ENCODE measurements at places on chromosomes 3 and 15.
A peak's percentile ranks its signal among the peaks of the same experiment; 100 is the strongest.

GRCh38 chr3:129953621-129954020 is 20.9 kb upstream of the TRH start:
- no peak for DNase-seq

- DNase-seq, result no peak
Measured at GRCh38 chr3:16692486-16693344, 87.5 kb upstream of the DAZL start.

GRCh38 chr3:127069814-127070440 is 87.0 kb downstream of the PLXNA1 start:
- DNase-seq, result no peak

DNA sequence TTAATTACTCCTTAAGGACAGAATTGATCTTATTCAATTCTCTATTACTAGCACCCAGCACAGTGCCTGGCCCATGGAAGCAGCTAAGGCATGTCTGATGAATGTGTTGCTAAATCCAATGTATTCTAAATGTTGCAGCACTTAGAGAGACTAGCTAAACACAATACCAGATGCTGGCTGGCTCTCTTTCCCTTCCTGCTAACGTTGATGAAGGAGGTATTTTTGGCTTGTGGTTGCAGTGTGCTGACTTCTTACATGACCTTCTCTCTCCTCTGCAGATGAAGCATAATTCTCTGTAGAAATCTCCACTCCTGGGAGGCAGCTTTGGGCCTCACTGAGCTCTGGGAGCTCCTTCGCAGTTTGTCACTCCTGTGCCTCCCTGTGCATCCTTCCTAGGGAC is 183.6 kb downstream of the PEX5L start:
- no peak for DNase-seq

GRCh38 chr3:157104928-157105652 is 54.9 kb downstream of the CCNL1 start:
- no peak for DNase-seq

- no peak for DNase-seq
Measured at GRCh38 chr15:80898040-80898439, 91.6 kb downstream of the MESD start.

GRCh38 chr15:92845126-92845508 is 55.0 kb upstream of the CHD2 start:
- no peak for DNase-seq

DNA sequence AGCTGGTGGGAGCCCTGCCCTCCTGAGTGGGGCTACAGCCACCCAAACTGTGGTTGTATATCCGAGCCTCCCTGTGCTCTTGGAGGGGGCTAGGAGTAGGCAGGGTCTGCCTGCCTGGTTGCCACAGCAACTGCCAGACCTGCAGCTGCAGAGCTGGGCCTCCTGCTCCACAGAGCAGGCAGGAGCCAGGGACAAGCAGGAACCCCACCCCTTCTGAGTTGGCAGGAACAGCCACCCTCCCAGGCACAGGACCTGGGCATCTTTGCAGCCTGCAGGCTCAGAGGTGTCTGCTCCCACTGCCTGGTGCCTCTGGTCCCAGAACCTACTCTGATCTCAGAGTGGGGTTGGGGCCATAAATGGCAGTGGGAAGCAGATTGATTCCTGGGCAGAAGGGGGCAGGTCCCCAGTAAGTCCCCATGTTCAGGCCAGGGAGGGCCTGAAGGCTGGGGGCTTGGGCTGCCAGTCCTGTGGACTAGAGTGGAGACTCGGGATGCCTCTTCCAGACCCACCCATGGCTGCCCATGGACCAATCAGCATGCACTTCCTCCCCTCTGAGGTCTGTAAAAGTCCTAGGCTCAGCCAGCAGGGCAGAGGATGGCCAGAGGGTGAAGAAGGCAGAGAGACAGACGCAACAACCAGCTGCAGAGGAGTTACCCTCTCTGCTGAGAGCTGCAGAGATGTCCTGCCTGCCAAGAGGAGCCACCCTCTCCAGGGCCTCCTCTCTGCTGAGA is 10.3 kb upstream of the LRRC31 start:
- no peak for DNase-seq

DNA sequence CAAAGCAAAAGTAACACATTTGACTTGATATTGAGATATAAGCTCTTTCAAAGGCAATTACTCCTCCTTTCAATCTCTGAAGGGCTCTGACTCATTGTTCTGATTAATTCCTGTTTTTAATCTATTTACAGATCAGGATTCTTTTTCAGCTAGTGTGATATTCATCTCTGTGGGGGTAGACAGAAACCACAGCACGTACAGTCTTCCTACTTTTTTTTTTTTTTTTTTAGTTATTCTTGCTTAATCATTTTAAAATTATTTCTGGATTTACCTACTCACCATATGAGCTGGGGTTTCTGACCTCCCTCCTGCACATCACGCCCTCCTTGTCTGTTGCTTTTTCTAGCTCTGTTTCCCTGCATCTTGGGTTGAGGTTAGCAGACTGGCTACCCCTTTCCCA is 1.4 kb downstream of the CNTN3 start:
- DNase-seq, result no peak

GRCh38 chr3:38019658-38020341 is 9.6 kb downstream of the PLCD1 start:
- no peak for DNase-seq

GRCh38 chr3:133053532-133053931 is 15.3 kb downstream of the TMEM108 start:
- no peak for DNase-seq

- DNase-seq, result peak; percentile 15
Measured at GRCh38 chr3:170049146-170050000, 11.6 kb downstream of the GPR160 start.

DNA sequence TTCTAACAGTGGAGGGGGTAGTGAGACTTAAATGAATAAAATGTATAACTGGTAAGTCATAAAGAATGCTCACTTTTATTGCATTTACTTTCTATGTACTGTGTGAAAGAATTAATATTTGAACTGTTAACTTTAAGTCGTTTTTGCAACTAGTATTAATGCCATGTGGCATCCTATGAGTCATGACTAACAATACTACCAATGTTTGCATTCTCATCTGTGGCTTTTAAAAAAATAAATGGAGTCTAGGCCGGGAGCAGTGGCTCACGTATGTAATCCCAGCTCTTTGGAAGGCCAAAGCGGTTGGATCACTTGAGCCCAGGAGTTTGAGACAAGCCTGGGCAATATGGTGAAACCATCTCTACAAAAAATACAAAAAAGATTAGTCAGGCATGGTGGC is 5.2 kb downstream of the C3orf49 start:
- DNase-seq, result no peak

- no peak for DNase-seq
Measured at GRCh38 chr15:83276661-83277060, 7.8 kb downstream of the BNC1 start.

DNA sequence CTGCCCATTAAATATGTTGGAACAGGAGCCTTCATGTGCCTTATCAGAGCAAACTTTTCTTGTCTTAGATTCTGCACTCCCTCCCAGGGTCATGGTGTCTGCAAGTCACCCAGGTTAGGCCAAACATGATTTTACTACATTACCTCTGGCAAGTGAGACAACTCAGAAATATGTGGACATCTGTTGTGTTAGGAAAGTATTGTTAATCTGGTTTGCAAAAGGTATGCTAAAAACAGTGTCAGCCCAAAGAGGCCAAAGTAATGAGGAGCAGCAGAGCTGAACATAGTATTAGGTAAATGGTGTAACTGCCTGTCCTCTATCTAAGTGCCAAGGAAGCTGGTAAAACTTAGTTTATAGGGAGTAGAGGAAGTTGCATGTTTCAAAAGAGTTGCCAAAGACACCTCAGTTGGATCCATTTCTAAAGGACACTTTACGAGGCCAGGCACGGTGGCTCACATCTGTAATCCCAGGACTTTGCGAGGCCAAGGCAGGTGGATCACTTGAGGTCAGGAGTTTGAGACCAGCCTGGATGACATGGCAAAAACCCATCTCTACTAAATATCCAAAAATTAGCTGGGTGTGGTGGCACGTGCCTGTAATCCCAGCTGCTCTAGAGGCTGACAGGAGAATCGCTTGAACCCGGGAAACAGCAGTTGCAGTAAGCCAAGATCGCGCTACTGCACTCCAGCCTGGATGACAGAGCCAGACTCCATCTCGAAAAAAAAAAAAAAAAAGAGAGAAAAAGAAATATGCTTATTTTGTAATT is 22.5 kb upstream of the PPIB start:
- DNase-seq, result no peak

DNA sequence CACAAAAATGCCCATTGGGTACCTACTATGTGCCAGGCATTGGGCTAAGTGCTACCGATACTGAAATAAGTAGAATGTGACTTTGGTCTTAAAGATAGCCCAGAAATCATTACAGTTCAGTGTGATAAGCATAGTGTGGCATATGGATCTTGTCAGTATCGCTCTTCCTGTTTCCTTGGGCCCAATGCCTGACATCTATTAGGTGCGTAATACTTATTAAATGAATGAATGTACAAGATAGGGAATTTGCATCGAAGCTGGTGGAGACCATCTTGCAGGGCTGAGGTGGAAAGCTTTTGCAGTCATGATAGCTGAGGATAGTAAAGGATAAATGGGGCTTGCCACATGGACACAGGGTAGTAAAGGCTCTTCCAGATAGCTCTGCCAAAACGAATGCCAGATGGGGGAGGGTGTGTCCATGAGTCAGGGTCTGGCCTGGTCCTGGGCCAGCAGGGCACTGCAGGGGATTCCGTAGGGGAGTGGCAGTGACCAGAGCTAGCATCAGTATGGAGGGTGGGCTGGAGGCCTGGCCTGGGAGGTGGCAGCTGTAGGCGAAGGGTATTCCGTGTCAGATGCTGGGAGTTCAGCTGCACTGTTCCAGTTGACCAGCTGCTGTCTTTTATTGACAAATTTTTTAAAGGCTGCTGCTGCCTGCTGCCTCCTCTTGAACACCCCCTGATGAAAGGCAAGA is 23.5 kb downstream of the TSEN2 start:
- peak; percentile 26 for DNase-seq

DNA sequence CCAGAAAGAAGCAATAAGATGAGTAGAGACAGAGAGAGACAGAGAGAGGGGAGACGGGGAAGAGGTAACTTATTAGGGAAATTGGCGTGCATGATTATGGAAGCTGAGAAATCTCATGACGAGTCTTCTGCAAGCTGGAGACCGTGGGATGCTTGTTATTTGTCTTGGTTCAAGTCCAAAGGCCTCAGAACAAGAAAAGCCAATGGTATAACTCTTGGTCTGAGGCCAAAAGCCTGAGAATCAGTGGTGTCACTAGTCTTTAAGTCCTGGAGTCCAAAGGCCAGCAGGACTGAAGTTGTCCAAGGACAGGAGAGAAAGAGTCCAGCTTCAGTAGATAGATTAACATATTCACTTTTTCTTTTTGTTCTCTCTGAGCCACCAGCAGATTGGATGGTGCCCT is 613.6 kb downstream of the CADM2 start:
- no peak for DNase-seq

DNA sequence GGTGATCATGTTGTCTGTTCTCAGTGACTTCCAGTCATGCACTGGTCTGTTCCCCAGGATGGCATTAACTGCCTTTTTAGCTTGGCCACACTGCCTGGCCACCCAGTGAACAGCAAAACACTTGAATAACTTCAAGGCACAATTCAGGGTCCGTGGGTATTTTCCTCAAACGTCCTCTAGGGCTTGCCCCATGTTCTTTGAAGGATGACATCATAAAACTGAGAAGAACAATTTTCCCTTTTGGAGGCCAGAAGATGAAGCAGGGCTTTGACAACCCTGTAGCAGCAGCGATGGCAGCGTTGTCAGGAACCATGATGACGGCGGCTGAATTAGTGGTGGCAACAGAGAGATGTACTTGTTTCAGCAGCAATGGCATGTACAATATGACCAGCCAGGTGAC is 465.9 kb upstream of the ONECUT1 start:
- DNase-seq, result no peak

GRCh38 chr15:101425787-101426365 is 63.6 kb downstream of the PCSK6 start:
- DNase-seq, result no peak

DNA sequence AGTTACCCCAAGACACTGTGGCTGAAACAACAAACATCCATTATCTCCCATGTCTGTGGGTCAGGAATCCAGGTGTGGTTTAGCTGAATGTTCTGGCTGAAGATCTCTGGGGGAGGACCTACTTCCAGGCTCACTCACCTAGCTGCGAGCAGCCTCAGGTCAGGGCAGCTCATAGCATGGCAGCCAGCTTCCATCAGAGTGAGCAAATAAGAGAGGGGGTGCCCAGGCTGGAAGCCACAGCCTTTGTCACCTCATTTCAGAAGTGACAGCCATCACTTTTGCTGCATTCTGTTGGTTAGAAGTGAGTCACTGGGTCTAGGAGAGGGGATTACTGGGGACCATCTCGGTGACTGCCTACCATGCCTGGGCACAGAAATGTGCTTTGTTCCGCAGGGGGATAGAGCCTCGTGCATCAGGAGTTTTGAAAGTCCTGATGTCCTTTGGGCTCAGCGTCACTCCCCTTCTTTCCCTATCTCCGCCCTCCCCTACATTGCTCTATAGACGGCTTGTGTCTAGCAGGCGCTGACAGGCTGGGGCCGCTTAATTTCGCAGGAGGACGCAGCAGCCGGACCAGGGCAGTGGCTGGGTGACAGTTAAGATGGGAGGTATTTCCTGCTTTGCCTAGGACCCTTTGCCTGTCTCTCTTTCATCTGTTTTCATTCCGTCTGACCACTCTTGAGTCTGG is 25.4 kb downstream of the TGM4 start:
- no peak for DNase-seq

DNA sequence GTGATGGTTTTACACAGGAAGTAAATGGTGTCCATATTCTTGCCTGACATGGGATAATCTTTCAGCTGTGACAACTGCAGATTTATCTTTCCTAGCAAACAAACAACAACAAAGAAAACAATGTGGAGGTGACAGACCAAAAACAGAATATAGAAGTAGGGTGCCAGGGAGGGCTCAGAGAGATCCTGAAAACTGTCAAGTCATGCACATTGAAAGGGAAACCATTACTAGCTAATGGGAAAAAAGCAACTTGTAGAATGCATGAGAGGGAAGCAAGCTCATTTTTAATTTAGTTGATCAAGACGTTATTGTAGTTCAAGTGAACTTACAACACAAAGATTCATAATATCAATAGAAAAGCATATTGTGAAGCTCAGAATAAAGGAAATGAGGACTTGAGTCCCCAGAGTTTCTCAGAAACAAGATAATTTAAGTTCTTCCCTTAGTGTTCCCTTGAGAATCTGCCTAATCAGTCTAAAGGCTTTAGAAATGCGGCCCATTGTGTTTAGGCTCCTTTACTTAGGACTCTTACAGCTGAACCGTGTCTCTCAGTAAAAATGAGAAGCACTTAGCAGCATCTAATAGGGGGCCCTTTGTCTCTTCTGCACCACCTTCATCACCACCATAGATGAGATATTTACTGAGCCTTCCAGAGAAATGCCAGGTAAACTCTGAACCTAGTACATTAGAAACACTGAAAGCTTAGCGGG is 115.6 kb upstream of the CADPS start:
- DNase-seq, result no peak

Data from HTR-8/SVneo (cell line).